Naive thymus-derived CD8-positive, alpha-beta T cell (primary cell): ENCODE measurements at places on chromosomes 12 and 14. TPM values are rescaled to one million over a fixed set of nuclear protein-coding genes. Genes with fewer than 3 reads are reported as not detected.

The HOXC13 gene
- not detected for polyA plus RNA-seq

- DNase-seq, result no peak
Measured at GRCh38 chr12:45419317-45419814, 203.5 kb downstream of the ANO6 start.

DNA sequence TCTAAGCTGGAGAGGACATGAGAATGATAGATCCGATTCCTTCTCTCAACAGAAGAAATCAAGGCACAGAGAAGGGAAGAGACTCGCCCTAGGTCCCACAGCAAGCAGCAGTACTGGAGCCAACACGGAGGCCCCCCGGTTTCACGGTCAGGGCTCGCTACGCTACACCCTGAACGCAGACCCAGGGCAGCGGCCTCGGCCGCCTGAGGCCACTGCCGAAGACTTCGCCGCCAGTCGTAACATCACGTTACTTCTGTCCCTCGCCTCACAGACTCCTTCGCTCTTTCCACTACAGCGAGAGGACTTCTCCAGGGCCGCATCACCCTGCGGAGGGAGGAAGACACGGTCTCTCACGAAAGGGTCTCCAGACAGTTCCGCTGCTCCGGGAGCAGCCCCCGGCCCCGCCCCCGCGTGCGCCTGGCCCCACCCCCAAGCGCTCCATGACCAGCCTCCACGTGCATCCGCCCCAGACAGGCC is 411 bp upstream of the DCAF4 start:
- no peak for DNase-seq

DNA sequence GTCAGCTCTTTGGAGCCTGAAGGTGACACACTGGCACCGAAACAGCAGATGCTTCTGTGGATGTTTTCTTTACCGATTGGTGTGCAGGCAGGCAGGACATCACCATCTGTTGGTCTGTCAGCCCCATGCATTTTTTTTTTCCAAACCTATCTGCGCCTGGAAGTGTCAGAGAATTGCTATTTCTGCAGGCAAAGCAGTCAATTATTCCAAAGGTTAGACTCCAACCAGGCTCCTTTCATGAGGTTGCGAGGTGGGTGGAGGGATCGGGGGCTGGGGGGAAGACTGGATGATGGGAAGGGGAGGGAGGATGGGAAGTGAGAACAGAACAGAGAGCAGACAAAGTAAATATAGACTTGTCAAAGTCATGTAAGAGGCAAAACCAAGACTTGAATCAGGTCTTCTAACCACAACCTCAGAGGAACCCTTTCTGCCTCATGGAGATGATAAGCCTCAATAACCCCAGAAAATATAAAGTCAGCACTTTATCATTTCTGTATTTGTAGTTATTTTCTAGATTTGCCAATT is 117.7 kb downstream of the OTOGL start:
- no peak for DNase-seq

The C1R gene
- polyA plus RNA-seq, result 1.5 TPM

The SPIC gene
- not detected for polyA plus RNA-seq

- no peak for DNase-seq
Measured at GRCh38 chr12:111178181-111179081, 190.5 kb downstream of the PHETA1 start.

The OTUB2 gene
- polyA plus RNA-seq, result 0.11 TPM

DNA sequence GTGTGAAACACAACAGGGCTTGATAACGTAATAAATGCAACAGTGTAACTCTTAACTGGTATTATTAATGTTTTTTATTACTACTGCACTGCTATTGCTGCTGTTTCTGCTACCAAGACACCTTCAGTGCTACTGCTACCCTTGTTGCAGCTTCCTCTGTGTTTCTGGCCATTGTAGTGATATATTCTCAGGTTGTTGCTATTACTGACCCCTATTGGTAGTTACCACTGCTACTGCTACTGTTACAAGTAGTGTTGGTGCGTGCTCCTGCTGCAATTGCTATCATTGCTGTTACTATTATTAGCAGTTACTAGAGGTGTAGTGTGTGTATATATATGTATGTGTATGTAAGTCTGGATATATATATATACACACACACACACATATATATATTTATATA is 87.2 kb upstream of the PTPRB start:
- no peak for DNase-seq

GRCh38 chr14:98345161-98345560 is 926.8 kb downstream of the BCL11B start:
- DNase-seq, result no peak

The ADAM21 gene
- polyA plus RNA-seq, result 0.56 TPM

DNA sequence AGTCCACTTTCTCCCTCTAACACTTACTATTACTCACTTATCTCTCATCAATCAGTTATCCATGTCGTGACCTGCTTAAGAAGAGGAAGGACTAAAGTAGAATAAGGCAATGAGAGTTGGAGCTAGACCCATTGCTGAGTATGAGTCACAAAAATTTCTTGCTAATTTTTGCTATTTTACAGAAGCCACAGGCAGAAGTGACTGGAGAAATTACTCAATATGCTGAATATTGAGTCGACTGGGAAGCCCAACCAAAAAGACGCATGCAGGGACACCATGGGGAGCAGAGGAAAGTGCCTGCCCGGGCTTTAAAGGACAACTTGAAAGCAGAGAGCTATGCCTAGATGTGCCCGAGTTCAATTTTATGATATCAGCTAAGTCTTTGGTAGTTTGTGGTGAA is 115.4 kb upstream of the FOXG1 start:
- DNase-seq, result no peak

- DNase-seq, result no peak
Measured at GRCh38 chr12:76426160-76426559, 77.9 kb upstream of the BBS10 start.

DNA sequence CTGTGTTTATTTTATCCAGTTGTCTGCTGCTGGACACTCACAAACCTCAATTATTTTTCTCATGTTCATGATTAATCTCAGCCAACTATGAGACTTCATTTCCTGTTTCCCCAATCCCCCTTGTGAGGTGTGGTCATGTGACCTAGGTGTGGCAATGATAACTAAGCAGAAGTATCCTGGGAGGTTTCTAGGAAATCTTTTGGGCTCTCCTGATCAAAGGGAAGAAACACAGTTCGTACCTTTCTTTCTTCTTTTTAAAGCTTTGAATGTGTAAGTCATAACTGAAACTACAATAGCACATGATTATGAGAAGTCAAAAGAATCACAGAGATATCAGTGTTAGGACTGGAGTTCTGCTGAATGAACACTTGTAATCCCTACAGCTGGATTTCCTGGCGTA is 34.4 kb upstream of the MANSC4 start:
- DNase-seq, result no peak

DNA sequence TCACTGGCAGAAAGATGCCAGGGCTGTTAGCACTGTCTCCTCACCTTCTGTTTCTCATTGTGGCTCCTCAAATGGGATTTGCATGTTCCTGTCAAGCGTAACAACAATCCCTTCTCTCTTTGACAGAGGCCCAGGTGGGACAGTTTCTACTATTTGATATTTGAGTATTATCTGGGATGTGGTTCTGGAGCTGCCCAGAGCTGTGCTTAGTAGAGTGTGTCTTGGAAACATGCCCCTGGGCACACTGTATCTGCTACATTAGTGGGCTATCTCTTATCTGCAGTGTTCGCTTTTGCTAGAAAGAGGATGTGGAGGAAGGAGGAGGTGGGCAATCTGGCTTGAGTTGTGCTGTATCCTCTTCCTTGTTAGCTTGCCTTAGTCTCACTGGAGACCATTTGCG is 3.8 kb upstream of the ACADS start:
- DNase-seq, result no peak
